ENCODE measurements at places on chromosomes 5 and 9.

DNA sequence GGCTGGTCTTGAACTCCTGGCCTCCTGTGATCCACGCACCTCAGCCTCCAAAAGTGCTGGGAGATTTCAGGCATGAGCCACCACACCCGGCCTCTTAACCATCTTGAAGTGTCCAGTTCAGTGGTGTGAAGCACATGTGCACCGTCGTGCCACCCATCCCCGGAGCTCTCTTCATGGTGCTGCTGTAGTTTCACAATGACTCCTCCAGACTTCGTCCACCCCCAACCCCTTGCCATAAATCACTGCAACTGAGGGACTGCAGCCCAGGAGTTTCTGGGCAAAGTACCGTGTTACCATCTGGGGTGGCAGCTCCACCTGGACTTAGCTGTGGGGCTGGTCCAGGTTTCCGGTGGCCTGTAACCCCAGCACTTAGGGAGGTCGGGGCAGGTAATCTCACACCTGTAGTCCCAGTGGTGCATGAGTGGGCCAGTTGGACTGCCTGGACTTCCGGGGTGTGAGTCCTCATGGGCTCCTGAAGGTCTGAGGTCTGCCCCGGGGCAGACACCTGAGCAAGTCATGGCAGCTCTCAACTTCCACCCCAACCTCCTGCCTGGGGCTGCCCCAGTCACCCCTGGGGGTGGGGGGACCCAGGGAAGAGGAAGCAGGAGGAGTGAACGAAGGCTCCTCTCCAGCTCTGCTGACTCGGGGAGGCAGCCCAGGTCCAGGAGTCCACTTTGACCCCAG is 6.6 kb upstream of the N4BP3 start:
- no peaks in the 10 kb centered on the region for H3K4me1 ChIP-seq
- no peaks in the 10 kb centered on the region for H3K27me3 ChIP-seq
- H3K36me3 ChIP-seq, result no peaks in the 10 kb centered on the region
- no peak overlapping the region for H3K4me3 ChIP-seq

- no peaks in the 10 kb centered on the region for H3K36me3 ChIP-seq
- peak overlapping the region; percentile 66 for H3K4me3 ChIP-seq
- peak; percentile 93 for DNase-seq
- no peaks in the 10 kb centered on the region for H3K27me3 ChIP-seq
These were observed 5.6 kb upstream of the IRF1 start for GRCh38 chr5:132496191-132496630.

- no peaks in the 10 kb centered on the region for H3K27me3 ChIP-seq
- no peak for DNase-seq
- no peaks in the 10 kb centered on the region for H3K4me1 ChIP-seq
- no peak overlapping the region for H3K4me3 ChIP-seq
- no peaks in the 10 kb centered on the region for H3K36me3 ChIP-seq
These were observed 80.6 kb upstream of the ZNF366 start for GRCh38 chr5:72587661-72588308.

DNA sequence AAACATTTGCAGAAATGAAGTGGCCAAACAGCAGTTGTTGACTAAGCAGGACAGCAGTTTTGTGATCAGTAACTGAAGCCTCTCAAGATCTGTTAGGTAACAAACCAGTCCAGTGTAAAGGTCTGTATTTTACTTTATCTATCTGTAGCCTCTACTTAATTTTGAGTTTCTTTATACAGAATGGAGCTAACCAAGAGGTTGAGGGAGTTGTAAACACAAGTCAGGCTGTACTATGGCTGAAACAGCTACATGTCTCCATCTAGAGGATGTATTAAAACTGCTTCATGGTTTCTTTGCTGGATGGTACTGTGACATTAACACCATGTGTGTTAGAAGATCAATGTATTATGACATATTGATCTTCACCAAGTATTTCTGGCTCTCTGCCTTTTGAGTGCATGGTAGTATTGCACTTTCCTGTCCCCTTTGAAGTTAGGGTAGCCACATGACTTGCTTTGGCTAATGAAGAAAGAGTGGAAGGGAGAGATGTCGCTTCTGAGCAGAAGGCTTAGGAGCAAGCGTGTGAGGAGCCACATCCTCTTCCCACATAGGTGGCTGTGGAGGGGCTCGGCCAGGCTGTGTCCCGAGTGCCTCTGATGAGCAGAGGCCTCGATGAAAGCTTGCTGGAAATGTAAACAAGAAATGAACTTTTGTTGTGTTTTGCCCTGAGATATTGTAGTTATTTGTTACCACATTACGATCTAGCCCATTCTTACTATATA is 105.6 kb upstream of the PCA3 start:
- no peaks in the 10 kb centered on the region for H3K4me1 ChIP-seq
- H3K27ac ChIP-seq, result no peak overlapping the region
- H3K4me3 ChIP-seq, result no peak overlapping the region
- no peak for DNase-seq

DNA sequence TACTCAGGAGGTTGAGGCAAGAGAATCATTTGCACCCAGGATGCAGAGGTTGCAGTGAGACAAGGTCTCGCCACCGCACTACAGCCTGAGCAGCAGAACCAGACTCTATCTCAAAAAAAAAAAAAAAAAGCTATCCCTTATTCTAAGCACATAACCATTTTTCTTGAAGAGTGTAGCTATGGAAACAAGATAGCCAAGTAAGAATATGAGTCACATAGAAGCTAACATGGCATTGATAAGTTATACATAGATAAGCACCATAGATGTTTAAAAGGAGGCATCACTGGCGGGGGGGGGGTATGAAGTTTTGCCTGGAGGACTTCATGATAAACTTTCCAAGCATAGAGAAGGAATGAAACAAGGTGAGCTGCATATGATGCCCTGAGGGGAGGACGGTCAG is 26.0 kb downstream of the CHSY3 start:
- H3K4me3 ChIP-seq, result no peak overlapping the region
- H3K27ac ChIP-seq, result no peak overlapping the region
- DNase-seq, result no peak
- H3K4me1 ChIP-seq, result no peaks in the 10 kb centered on the region
- H3K27me3 ChIP-seq, result no peaks in the 10 kb centered on the region

DNA sequence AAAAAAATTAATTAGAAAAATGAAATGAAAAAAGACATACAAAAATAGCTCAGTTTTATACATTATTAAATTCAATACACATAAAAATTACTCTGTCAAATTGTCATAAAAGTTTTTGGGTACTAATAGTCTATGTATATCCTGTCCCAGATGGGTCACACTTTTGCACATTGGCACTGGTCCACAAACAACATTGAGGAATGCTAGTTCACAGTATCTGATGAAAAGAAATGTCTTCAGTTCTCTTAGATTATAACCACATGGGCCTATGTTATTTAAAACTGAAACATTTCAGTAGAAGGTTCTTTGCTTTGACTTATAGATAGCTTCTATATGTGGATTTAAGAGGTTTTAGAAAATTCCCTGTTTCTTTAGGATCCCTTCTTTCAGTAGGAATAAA is 39.8 kb downstream of the LNPEP start:
- no peaks in the 10 kb centered on the region for H3K27me3 ChIP-seq
- no peak for DNase-seq
- H3K27ac ChIP-seq, result no peak overlapping the region

- no peaks in the 10 kb centered on the region for H3K27me3 ChIP-seq
- no peak for DNase-seq
- H3K4me1 ChIP-seq, result no peaks in the 10 kb centered on the region
- H3K36me3 ChIP-seq, result no peaks in the 10 kb centered on the region
- no peak overlapping the region for H3K27ac ChIP-seq
These were observed 149.7 kb upstream of the ADCY2 start for GRCh38 chr5:7246287-7246686.

GRCh38 chr9:14023285-14023684 is 290.7 kb downstream of the NFIB start:
- no peaks in the 10 kb centered on the region for H3K27me3 ChIP-seq
- DNase-seq, result no peak
- no peaks in the 10 kb centered on the region for H3K4me1 ChIP-seq
- no peak overlapping the region for H3K27ac ChIP-seq
- no peaks in the 10 kb centered on the region for H3K36me3 ChIP-seq

DNA sequence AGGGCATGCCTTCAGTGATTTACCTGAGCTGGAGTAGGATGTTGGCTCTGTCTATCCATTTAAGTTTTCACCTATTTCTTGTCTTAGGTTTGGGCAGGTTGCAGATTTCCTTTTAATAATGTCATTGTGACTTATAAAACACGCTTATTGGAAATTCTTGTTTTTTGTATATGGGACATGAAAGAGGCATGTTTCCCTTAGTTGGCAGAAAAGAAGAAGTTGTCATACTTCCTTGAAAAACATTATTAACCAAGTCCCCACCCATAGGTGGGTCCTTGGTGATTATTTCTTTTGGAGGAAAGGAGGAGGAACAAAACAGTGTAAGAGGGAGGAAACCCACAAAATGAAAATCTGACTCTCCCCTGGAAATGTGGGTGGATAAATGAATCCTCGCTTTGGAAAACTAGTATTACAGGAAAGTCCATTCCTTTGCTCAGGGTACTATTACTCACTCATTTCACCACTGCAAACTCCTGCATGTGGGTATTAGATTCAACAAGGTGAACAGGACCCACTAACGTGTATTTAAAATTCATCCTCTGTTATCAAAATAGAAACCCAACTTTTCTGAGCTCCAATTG is 9.3 kb downstream of the CER1 start:
- H3K4me3 ChIP-seq, result no peak overlapping the region
- H3K27me3 ChIP-seq, result no peaks in the 10 kb centered on the region
- H3K27ac ChIP-seq, result no peak overlapping the region
- DNase-seq, result no peak
- H3K36me3 ChIP-seq, result no peaks in the 10 kb centered on the region

Measured in sigmoid colon (tissue), 7 donors.